ENCODE measurements at places on chromosomes 1 and 21.
A peak's percentile ranks its signal among the peaks of the same experiment; 100 is the strongest.

DNA sequence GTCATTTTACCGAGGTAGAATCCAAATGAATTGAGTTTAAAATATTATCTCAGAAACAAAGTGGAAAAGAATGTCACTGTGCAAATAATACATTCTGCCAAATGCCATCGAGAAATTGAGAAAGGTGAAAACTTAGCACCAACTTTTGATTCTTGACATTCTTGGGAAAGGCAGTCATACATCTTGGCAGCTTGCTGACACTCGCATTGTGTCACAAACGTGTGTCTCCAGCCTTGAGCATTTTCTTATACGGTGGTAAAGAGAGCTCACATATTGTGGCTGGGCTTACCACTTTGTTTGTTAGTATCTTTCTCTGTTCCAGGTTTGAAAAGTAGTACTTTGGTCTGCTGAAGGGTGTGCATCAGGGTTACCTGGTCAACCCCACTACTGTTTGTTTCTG lies 1456.1 kb downstream of the BRINP3 start:
- no peak for DNase-seq

DNA sequence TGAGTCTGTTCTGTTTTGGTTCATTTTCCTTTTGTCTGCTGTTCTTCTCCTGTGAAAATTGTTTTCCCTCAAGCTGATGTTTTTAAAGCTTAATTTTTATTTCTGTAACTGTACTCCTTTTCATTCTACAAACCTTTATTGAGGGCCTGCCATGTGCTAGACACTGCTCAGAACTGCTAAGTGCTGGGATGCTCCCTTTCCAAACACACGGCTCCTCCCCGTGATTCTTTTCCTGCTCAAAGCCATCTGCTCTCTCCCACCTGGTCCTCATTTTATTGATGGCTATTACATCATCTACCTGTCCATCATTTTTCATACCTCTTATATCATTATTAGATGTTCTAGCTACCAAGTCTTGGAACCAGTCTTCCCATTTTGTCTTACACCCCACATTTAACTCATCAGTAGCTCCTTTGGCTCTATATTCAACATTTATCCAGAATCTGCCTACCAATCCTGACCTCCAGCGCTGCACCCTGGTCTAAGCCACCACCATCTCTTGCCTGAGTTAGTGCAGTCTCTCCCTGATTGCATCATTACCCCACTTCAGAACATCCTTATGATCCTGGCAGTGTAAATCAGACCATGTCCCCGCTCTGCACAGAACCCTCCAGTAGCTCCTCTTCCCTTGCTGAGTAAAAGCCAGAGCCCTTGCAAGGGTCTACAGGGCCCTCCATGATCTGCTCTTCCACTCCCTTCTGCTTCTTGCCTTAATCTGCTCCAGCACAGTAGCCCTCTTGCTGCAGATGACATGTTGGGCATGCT lies 118.1 kb downstream of the CACNA1E start:
- DNase-seq = no peak

- no peak for DNase-seq
Measured at GRCh38 chr1:159509440-159510228, 26.2 kb downstream of the OR10J5 start.

DNA sequence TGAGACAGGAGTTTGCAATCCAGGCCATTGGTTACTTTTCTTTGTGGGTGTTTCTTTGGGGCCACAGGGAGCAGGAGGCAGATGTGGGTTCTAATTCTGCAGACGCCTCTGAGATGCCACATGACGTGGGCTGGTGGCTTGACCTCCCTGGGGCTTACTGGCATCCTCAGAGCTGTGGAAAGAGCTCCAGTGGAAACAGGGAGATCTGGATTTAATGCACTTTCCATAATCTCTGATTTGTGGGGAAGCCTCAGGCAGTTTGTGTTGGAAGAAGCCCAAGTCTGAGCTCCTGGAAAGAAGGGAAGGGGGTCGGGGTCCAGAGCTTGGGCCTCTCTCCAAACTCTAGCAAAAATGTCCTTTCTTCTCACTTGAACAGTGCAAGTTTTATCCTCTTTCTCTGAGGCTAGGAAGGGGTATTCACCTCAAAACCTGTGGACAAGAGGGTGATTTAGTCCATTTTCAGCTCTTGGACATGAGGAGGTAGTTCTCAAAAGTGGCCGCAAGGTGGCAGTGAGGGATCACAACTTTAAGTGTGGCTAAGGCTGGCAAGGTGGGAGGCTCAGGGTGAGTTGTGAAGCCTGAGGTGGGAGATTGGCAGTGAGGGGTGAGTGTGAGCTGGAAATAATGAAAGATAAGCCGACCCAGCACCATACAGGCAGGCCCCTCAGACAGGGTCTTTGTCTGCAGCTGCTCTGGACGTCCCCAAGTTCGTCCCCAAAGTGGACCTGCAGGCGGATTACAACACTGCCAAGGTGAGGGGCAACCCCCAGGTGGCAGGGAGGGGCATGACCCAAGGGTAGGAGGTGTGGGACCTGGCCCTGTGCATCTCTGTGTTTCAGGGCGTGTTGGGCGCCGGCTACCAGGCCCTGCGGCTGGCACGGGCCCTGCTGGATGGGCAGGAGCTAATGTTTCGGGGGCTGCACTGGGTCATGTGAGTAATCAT lies 9.2 kb downstream of the IKBKE start:
- DNase-seq = peak; percentile 58

DNA sequence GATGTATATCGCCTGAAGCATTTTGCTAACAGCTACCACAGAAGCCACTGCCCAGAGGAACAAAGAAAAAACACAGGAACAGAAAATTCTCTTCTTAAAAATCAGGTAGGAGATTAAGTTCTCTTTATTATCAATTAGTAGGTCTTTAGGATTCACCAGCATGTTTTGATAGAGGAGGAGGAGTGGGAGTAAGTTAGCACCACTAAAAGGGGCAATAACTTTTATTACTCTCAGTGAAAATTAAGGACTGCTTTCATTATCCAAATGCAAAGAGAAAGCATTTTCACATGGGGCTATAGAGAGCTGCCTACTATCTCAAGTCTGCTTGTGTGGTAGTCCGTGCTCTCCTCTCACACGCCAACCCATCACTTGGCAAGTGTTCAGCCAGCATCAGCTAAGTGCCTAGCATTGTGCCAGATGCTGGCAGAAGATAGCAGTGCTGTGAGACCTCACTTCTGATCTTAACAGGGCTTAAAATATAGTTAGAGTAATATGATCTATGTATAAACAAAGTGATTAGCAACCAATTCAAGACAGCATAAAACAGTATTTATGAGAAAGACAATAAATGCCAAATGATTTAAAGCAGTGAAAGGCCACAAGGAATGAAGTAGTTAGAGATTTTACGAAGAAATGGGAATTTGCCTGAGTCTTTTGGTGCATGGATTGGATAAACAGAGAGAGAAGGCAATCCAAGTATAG lies 39.8 kb downstream of the ASTN1 start:
- no peak for DNase-seq

DNA sequence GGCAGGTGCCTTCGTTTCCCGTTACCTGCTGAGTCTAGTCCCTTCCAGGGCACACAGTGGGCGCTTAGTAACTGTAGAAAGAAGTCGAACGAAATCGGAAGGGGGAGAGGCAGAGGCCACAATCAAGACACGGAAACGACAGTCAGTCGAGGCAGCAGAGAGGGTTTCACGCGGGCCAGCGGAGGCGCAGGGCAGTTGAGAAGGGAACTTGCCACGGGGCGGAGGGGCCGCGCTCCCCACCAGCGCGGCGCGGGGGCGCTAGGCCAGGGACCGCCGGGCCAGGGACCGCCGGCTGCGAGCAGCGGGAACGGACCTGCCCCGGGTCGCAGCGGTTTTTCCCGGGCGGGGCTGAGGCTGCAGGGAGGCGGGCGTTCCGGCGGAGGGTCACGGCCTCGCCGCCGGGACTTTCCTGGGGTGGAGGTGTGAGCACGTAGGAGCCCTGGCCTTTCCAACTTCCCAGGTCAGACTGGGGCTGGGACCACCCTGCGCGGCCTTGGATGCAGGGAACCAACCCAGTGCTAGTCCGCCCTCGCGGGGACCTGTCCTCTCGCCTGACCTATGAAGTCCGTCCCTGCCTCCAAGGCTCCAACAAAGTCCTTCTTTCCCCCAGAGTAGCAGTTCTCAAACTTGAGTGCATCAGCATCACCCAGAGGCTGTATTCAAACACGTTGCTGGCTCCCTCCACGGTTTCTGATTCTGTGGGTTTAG lies 150.1 kb upstream of the FGGY start:
- no peak for DNase-seq

DNA sequence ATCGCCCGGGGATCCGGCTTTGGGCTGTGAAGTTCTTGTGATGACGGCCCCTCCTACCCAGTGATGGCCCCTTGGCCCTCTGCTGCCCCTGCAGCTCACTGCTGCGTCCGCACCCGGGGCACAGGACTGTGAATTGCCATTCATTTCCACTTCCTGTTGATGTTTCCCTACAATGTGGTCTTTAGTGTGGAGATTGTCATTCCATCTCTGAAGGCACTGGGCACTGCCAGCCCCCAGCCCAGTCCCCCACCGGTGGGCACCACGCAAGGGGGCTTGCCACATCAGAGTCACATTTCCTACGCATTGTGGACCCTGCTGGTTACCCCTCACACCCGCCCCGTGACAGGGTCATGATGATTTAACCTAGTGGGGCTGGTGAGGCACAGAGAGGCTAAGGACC lies 2.5 kb upstream of the MX2 start:
- DNase-seq = no peak

DNA sequence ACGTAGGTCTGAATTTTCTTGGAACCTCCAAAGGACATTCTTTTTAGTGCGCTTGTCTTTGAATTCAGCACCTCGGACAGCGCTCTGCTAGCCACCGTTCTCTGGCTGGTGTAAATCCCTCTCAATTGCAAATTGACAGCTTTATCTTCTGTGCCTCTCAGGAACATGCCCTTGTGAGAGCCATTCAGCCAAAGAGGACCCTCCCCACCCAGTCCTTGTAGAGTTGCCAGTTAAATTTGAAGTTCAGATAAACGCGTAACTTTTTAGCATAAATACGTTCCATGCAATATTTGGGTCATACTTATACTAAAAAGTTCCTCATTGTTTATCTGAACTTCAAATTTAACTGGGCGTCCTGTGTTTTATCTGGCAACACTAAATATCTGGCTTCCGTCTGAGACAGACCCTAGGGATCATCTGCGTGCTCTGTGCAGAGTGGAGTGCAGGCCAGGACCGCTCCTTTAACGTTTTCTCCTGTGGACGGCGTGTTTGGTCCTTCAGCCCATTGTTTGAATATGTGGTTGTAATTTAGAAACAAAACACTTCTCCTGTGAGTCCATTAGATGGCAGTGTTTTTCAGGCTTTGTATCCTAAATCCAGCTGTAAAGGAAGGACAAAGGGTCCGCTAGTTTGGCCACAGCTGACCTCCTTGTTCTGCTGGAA lies 7.0 kb downstream of the KCNAB2 start:
- DNase-seq = peak; percentile 51

DNA sequence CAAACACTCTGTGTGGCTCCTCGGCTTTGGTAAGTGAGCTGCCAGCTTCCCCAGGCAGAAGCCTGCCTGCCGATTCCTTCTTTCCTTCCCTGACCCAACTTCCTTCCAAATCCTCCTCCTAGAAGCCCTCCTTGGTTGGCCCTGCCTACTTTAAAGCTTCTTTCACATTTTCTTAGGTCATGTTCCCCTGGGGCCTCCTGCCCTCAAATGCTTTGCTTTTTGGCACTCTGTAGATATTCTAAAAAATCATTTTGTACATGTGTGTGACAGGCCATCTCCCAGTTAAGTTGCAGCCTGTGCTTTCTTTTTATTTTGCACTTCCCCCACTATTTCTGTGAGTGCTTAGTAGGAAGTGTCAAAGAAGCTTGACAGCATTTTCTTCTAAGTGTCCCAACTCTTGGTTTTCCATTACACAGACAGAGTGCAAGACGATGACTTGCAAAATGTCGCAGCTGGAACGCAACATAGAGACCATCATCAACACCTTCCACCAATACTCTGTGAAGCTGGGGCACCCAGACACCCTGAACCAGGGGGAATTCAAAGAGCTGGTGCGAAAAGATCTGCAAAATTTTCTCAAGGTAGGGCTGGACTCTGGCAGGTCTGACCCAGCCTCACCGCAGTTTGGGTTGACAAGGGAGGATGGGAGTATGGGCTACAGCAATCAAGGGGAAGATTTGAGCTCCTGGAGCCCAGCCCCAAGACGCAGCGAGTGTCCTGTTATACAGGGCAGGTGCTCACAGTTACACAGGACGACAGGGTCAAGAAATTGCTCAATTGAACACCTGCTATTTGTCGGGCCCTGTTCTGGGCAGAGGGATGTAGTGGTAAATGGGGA lies at the start of gene S100A9:
Gene S100A9, plus strand, starts transcription at position 2 of the 838 bp plus-strand sequence. Its CDS starts 430 bp downstream, at position 432.
- no peak for DNase-seq

DNA sequence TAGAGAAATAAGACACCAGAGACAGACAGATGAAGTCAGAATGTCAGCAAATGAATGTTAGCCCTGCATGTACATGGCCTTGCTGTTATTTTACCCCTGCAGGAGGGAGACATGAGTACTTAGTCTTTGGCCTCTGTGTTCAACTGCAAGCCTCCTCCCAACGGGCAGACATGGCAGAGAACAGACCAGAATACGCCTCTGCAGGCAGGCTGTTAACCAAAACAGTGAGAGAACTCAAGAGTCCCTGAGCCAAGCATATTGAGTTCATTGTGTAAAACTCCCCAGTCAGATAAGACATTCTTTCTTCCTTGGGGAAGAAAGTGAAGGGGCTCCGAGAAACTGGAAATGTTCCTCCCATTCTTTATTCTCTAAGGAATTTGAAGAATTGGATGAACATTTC lies 150.9 kb downstream of the PHTF1 start:
- DNase-seq = no peak

DNA sequence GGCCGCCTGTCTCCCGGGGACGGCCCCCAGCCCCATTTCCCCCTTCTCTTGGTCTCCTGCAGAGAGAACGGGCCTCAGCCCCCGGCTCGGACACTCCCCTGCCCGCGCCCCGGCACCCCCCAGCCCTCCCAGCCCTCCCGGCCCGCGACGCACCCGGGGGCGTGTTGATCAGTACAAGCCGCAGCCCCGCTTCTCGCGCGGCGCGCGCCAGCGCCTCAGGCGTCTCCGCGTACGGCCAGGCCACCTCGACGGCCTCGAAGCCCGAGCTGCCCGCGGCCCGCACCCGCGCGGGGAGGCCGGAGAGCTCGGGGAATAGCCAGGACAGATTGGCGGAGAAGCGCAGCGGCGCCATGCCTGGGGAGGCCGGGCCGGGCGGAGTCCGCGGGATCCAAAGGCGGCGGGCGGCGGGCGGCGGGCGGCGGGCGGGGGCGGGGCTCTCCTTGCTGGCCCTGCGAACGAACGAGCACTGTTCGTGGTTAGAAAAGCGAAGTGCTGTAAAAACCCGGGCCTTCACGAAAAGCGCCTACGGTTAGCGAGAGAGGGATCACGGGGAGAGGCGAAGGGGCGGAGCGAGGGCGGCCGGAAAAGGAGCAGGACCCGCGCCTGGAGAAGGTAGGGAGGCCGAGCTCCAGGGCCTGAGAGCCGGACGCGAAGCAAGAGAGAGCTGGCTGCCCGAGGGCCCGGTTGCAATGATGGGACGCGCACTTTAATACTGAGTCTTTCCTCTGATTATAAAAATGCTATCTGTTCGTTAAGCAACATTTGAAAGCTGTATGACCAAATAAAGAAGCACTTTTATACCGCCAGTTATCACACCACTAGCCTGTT lies at the start of gene HYI:
Gene HYI, minus strand, starts transcription at position 490 of the 828 bp plus-strand sequence. Its CDS starts 138 bp downstream, at position 352.
- peak; percentile 85 for DNase-seq
